Stimulated activated CD4-positive, alpha-beta T cell treated with anti-CD3 and anti-CD28 coated beads, Interleukin-15, amount 100 ng/mL, for 1 hour (primary cell): ENCODE measurements at places on chromosomes 6 and 20.

DNA sequence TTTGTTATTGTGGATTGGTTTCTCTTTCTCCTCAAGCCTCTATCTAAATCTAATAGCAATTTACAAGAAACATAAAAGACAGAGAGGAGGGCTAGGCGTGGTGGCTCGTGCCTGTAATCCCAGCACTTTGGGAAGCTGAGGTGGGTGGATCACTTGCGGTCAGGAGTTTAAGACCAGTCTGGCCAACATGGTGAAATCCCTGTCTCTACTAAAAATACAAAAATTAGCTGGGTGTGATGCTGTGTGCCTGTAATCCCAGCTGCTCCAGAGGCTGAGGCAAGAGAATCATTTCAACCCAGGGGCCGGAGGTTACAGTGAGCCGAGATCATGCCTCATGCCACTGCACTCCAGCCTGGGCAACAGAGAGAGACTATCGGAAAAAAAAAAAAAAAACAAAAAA, 46.6 kb downstream of the SLC2A12 start:
- DNase-seq, result no peak

DNA sequence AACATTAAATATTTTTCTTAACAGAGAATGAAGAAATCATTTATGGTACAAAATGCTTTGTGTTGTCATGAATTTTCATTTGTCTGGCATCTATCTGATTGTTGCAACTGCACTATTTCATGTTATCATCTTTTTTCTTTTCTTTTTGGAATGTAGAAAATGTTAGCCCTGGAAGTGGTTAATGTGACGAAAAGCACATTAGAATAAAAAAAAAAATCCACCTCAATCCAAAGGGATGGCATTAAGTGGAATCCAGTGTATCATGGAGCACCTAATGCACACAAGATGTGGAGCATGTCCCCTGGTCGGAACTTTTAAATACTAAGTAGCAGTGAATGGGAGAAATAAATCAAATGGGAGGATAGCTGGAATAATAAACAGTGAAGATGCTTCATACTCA, 172.9 kb upstream of the MCHR2 start:
- no peak for DNase-seq

DNA sequence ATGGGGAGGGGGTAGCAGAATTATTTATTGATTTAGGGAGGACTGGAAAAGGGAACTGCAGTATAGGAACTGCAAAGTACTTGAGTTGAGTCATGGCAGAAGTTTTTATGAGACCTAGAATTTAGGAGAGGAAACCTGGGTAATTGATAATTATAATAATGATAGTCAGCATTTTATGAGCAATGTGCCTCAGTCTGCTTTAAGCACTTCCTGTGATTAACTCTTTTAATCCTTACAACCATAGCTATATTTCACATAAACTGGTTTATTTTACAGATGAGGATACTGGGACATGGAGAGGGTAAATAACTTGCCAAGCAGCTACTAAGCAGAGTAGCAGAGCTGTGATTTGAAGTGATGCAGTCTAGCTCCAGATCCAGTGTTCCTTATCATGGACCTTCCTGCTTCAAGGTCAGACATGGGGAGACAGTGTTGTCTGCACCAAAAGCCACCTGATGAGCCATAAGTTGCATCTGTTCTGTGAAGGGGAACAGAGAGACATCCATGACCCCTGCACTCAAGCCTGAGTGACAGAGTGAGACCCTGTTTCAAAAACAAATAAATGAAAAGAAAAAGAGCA, 13.6 kb downstream of the LRRC1 start:
- no peak for DNase-seq

GRCh38 chr20:50591233-50591852, 81.2 kb downstream of the PTPN1 start:
- no peak for DNase-seq

DNA sequence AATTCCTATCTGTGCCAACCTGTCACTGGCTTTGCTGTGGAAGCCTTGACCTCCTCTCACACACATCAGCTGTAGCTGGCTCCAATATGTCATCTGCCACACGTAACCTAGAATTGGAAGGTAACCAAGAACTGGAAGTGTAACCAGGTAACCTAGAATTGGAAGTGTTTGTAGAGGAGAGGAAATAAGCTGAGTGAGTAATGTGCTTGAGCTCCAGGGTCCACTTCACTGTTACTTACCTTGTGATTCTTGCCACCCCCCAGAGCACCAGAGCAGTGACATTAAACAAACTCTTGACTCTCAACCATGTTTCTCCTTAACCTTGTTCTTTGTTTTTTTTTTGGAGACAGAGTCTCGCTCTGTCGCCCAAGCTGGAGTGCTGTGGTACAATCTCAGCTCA, 350.5 kb downstream of the NRN1 start:
- DNase-seq, result no peak

DNA sequence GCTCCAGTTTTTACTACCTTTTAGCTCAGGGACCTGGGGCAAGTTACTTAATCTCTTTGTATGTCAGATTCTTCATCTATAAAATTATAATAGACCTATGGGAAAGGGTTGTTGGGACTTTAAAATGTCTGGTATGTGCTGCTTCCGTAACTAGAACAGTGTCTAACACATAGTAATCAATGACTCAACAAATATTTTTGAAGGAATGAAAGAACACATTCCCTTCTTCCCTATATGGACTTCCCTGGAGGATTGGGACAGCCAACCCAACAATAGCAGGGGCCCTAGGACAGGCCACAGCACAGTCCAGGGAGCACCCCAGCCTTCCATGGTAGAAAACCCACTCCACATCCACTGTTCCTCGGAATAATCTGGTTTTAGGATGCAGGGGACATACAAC, 50.7 kb upstream of the TPD52L1 start:
- no peak for DNase-seq

- no peak for DNase-seq
Observed at GRCh38 chr6:126335210-126335609, 4.7 kb upstream of the CENPW start.

- no peak for DNase-seq
Observed at GRCh38 chr20:63413323-63413722, 52.2 kb upstream of the CHRNA4 start.

- no peak for DNase-seq
Observed at GRCh38 chr20:23096097-23096496, 10.0 kb upstream of the CD93 start.

DNA sequence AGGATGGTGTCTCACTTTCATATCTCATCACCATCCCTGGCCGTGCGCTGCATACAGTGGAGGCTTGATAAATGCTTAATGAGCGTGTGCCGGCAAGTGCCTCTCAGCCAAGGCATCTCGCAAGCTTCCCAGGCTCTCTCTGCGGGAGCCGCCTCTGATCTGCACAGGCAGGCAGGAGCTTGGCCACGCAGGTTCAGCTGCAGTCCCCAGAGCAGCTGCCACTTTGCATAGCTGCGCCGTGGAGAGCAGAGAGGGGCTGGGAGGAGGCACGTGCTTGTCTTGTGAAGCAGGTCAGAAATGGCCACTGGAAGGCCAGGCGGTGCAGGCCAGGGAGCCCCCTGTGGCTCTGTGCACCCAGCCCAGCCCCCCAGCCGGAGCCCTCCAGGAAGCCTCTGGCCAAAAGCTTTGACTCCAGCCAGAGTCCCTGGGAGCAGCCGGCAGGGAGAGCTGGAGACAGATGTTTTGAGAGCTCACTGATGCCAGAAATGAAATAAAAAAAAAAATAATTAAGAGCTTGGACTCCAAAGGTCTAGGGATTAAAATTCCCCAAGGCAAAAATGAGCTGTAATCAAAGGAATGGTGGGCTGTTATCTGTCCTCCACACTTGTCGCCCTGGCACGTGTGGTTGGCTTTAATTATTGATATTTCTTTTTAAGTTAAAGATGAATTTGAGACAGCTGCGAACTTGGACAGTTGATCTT, 377.0 kb downstream of the CDH4 start:
- no peak for DNase-seq

- peak; percentile 48 for DNase-seq
Observed at GRCh38 chr6:143060354-143060805, 309 bp upstream of the AIG1 start.

GRCh38 chr6:15106958-15107643, 138.8 kb upstream of the JARID2 start:
- no peak for DNase-seq

DNA sequence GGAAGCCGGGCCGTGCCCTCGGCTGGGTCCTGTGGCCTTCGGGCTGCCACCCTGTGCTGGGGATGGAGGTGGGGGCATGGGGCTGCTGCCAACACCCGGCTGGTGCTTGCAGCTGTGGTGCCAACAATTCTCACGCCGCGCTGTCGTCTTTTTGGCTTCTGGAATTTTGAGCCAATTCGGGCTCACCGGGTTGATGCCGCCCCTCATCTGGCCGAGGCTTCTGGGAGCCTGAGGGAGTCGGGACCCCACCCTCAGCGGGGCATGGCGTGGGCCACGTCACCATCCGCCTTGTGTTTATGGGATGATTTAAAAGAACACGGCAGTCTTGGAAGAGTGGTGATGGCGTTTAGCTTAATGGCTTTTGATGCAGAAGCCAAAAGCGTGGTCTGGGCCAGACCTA, 8.7 kb upstream of the NPBWR2 start:
- no peak for DNase-seq

DNA sequence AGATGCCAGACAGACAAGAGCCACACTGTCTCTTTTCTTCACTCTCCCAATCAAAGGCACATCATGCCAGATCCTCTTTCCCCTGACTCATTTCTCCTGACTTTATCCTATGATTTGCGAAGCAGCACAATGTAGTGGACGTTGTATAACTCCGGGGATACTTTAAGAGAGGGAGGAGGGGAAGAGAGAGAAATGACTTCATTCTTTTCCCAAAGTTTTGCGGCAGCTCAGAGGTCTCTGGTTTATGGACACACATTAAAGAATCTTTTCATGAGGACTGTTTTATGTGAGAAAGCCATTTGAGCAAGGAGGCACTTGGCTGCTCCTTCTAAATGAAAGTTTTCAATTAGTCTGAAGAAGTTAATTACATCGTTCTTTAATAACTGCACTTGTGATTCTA, 75.1 kb upstream of the MC3R start:
- no peak for DNase-seq

GRCh38 chr20:37878835-37879599, 23.9 kb upstream of the VSTM2L start:
- no peak for DNase-seq

DNA sequence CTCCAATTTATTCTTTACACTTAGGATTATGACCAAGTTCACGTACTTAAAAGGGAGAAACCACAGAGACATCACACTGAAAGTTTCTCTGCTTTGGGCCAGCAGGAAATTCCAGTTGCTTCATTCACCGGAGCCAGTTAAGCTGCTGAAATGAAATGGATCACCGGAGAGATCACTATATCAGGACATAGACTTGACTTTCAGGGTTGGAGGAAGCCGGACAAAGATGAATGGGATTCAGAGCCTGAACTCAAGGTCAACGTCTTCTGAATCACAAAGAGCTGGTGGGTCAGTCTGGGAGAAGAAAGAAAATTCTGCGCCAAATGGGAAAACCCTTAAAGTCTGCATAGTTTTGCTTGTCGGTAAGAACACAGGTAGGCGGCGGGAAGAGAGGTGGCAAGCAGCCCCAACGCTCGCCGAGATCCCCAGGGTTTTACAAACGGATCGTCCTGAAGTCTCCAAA, 81.9 kb upstream of the CCDC28A start:
- DNase-seq, result no peak

- DNase-seq, result no peak
Observed at GRCh38 chr6:119255492-119255891, 94.1 kb downstream of the MAN1A1 start.
